Foreskin keratinocyte (primary cell): ENCODE measurements at places on chromosomes 3 and 15. TPM values are rescaled to one million over a fixed set of nuclear protein-coding genes. Genes with fewer than 3 reads are reported as not detected.

DNA sequence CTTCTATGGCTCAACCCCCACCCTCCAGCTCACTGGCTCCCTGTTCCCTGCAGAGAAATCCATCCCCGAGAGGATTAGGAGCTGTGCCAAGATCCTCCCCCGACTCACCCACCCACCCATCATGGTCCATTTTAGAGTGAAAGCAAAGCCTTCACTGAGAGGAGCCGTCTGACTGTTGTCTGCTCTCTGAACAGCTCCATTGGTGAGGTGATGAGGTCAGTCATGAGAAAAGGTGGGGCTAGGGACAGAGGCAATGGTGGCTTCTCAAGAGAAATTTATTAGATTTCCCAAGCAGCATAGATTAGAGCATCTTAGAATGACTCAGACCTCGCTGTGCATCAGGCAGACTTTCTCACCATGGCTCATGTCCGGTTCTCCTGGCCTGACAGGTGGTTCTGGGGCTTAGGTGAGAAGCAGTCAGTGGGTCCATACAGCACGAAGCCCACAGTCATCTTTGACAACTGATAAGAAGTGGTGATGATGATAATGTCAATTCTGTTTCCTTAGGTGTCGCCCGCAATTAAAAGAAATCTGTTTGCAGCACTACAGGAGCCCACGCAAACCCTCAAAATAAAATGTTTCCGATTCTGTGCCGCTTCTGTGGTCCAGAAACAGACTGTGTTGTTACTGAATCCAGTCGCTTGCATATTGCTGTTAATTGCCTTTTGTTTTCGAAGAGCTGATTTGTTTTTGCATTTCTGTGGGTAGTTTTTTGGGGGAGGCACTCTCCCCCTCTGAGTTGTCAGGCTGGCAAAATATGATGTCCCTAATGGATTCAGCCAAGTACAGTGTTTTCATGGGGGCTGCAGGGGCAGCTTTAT lies 24.8 kb upstream of the RHO start:
- no peak for DNase-seq

- DNase-seq = no peak
These were observed 23.1 kb downstream of the CCNL1 start for GRCh38 chr3:157136647-157137387.

GRCh38 chr3:171896316-171896715 lies 53.2 kb downstream of the TMEM212 start:
- DNase-seq = no peak

DNA sequence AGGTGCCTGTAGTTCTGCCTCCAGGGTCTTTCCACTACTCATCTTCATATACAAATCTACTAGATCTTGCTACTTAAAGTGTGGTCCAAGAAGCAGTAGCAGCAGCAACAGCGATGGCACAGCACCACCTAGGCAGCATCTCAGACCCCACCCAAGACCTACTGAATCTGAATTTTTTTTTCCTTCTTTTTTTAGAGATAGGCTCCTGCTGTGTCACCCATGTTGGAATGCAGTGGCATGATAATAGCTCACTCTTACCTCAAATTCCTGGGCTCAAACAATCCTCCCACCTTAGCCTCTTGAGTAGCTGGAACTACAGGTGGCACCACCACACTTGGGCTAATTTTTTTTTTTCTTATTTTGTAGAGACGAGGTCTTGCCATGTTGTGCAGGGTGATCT lies 346.7 kb upstream of the TGFBR2 start:
- DNase-seq = no peak

DNA sequence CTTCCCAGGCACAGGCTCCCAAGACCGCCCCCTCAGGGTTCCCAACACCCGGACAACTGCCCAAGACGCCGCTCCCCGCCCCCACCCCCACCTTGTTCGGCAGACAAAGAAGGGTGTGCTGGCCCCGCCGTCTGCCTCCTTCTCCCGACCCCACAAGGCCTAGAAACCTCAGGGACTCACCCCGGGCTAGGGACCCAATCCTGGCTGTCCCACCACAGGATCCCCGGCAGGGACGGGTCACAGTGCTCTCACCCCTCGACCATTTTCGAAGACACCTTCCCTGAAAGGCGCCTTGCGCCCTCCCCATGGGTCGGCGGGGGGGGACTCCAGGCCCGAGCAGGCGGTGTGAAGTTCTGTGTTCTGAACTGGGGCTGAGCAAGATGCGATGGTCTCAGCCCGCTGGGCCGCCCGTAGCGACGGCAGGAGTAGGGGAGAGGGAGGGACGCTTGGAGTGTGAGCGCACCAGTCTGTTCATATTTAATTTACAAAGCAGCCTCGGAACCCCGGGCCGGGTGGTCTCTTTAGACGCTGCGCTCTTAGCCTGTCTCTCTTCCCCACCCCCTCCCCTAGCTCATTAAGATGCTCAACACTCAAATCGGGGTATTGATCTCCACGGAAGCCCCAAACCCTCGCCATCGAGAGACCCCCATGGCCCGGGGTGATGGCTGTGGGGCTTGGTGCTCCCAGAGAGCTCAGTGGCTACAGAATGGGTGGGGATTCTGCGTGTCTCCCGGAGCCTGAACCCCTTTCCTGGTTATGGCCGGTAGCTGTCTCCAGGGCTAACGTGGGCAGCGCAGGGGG lies 1.4 kb upstream of the ISLR2 start:
- DNase-seq = no peak

Gene GRAMD1C
- 1.1 and 1.4 TPM in 2 replicates for polyA plus RNA-seq

DNA sequence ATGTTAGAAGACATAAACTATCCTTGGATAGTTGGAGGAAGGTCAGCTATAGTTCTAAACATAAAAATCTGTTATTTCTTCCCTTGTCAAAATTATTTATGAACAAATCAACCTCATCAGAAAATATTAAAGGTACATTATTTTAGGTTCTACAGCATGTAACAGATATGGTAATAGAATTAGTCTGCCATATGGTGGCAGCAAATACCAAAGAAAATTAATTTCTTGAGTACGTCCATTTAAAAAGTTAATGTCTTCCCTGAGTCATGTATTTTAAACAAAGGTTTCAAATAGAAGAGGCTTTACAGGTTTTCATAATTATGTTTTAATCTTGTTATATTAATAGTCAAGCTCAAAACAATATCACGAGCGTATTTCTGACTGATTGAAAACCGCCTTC lies 17.9 kb upstream of the ANKRD28 start:
- DNase-seq = peak; percentile 12

GRCh38 chr15:99604865-99605264 lies 39.1 kb downstream of the MEF2A start:
- DNase-seq = peak; percentile 28

DNA sequence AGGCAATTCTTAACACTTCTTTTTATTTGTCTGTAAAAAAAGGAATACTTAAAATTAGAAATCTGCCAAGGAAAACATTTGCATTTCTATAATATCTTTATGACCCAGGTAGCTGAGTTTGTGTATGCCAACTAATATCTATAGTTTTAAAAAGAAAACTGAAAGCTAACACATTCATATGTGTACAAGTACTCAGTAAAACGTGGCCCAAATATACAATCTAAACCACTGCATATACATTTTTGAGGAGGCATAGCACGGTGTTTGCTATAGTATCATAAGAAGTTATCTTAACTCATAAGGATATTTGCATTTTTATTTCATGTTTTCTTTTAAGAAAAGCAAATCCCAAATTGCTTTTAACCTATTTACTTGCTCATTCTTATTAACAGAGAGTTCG lies 172.7 kb downstream of the ZBTB20 start:
- no peak for DNase-seq

Gene C3orf38
- polyA plus RNA-seq = 9.3 and 11.1 TPM in 2 replicates

- DNase-seq = no peak
These were observed 286.3 kb downstream of the RAP2B start for GRCh38 chr3:153448151-153448829.

GRCh38 chr3:16719426-16719825 lies 114.2 kb upstream of the DAZL start:
- no peak for DNase-seq

Gene KLHL6
- 0.02 and 0.06 TPM in 2 replicates for polyA plus RNA-seq

- DNase-seq = no peak
These were observed 29.3 kb downstream of the LRRC2 start for GRCh38 chr3:46536758-46537157.

- DNase-seq = no peak
These were observed 20.0 kb upstream of the TRANK1 start for GRCh38 chr3:36964817-36965216.

- no peak for DNase-seq
These were observed 49.4 kb upstream of the INSYN1 start for GRCh38 chr15:73802431-73803041.

DNA sequence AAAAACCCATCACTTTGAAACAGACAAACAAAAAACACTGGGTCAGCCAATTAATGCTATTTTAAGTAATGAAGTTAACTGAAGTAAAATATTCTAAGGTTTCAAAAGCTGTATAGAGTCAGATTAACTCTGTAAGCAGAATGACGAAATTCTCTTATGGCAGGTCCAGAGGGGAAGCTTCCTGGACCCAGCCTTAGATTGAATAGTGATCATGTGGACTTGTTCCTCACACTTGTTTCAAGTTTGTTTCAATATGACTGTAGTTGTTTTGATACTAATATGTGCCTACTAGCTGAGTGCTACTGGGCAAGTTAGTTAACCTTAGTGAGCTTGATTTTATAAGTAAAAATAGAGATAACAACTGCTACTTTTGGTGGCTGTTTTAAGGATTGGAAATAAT lies 32.6 kb downstream of the PLS1 start:
- DNase-seq = no peak

- DNase-seq = no peak
These were observed 281.2 kb upstream of the NR2F2 start for GRCh38 chr15:96049323-96049722.

Gene FILIP1L
- polyA plus RNA-seq = 8.7 and 9.8 TPM in 2 replicates

Gene CILP
- not detected in 2 replicates for polyA plus RNA-seq

Gene TRAT1
- polyA plus RNA-seq = not detected in 2 replicates

- peak; percentile 28 for DNase-seq
These were observed 30.0 kb upstream of the CACNA1D start for GRCh38 chr3:53464424-53464823.

DNA sequence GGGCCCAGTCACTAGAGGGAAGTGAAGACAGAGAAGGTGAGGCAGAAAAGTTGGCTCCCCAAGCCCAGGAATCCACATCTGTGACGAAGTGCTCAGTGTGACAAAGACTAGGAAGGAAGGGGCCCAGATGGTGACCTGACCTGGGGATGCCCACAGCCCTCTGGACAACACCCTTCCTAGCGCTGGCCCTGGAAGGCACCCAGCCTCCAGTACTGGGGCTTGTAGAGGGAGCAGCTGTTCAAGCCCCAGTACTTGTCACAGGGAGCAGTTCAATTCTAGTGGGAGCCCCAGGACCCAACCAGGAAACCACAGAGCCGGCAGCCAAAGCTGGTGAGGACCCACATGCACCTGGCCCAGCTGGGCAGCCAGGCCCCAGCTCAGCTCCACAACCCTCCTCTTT lies 190.8 kb downstream of the XXYLT1 start:
- DNase-seq = no peak

Gene SLC22A14
- polyA plus RNA-seq = 0.03 and 0.08 TPM in 2 replicates

DNA sequence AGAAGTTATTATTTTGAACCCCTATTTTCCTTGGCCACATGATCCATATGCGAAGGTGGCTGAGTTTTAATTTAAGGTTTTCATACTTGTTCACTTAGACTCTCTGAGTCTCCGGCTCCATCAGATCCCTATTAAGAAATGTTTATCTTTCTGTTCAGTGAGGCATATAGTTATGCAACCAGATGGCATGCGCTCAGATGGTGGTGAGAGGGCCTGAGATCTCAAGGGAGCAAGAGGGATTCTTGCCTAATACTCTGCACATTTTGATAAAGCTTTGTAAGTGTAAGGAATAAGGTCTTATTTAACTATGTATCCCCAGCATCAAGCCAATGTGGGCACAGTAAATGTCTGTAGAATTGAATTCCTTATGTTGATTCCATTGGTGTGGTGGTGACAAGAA lies 78.9 kb upstream of the DPH6 start:
- no peak for DNase-seq

DNA sequence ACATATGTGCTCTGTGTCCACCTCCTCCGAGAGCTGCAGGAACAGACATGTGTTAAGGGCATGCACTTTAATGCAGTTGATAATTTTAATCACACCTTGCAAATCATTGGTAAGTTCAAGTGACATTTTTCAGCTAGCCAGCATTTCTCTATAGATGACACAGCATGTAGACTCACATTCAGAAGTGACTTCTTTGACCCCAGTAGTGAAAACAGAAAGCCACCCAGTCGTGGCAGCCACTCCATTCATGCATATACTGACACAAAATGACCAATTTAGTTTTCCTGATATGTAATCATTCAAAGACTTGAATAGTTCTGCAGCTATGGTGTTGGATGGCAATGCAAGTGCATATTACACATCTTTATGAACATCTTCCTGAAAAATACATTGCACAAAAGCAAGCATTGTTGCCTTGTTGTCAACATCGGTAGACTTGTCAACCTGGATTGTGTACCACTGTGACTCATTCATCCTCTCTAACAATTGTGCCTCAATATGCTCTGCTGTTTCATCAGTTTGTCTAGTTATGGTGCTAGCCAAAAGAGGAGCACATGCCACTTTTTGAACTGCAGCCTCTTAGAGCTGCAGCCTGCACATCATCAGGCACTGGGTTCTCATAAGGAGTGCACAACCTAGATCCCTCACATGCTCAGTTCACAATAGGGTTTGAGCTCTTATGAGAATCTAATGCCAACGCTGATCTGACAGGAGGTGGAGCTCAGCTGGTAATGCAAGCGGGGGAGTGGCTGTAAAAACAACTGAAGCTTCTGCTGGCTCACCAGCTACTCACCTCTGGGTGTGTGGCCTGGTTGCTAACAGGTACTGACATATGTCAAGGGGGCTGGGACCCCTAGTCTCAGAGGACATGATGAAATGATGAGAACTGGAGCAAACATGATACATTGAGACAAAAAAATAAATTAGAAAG lies 622.0 kb downstream of the PYDC2 start:
- DNase-seq = peak; percentile 36

Gene CCRL2
- polyA plus RNA-seq = not detected in 2 replicates

- DNase-seq = no peak
These were observed 29.5 kb downstream of the ESYT3 start for GRCh38 chr3:138463724-138464490.

Gene ETV5
- 23.4 and 24.5 TPM in 2 replicates for polyA plus RNA-seq

DNA sequence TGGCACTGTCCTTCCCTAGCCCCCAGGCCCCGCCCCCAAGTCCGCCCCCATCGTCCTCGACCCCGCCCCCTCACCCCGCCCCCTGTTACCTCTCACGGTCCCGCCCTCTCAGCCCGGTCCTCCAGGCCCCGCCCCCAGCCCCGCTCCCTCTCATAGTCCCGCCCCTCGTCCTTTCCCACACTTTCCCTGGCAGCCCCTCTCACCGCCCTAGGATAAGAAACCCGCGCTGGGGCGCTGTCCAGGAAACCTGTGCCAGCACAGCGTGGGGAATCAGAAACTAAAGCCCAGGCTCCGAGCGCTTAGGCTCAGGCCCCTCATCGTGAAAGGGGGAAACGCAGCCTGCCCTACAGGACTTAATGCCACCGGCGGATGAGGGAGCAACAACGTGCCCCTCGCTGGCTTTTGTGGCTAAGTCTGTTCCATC lies 20.9 kb downstream of the TRPM1 start:
- DNase-seq = no peak

GRCh38 chr15:33678602-33679001 lies 289.7 kb upstream of the CHRM5 start:
- no peak for DNase-seq

- no peak for DNase-seq
These were observed 134.2 kb upstream of the NSMCE3 start for GRCh38 chr15:29403772-29404171.
